ENCODE measurements at places on chromosomes 3 and 15.

DNA sequence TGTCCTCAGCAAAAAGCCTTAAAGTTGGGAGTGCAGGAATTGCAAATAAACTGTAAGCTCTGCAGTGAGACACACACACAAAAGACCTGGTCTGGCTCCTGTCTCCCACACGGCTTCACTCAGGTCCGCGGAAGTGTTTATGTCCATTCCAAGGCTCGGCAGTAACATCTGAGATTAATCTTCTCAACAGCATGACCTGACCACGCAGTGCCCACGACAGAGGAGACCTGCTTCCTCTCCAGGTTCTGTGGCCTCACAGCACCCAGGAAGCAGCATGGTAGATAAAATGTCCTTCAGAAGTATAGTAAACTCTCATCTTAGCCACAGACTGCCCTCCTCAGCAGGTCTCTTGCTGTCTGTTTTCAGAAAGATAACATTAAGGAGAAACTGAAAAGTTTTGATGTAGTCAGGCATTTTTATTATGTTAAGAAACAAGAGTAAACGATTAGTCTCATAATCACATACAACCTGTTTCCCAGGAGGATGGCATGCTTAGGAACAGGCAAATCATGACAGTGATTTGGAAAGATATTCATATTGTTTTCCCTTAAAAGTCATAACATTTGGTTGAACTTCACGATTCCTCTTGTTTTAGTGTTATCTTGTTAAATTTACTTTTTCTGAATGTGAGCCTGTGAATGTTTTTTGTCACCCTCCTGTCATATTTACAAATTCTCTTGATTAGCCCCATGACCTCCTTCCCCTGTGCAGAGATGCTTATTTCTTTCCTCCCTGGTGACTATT is 34.6 kb downstream of the CD200R1L start:
- DNase-seq, result no peak

DNA sequence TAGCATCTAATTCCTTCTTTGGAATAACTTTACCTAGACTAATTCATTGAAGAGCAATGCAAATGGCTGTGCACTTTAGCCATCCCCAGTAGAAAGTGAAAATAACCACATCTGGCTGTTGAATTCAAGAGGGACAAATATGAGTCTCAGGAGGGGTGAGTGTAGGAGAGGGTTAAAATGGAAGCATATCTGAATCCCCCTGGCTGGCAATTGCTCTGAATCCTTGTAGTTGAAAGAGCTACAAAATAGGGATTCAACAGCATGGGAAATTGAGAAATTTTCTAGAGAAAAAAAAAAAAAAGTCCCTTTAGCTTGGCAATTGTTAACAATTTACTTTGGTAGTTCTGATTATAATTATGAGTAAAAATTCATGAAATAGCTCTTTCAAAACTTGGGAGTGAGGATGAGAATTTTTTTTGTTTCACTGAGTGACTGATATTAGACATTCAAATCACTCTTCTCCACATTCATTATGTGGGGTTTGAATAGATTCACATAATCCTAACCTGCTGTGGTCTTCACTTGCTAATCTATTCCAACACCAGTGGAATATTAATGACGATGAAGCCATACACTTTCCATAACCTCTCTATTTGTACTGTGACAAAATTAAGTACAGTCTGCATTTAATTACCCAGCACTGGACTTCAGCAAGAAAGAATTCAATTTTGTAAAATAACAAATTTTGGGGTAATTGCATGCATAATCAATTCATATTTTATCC is 569.0 kb upstream of the MCTP2 start:
- DNase-seq, result no peak

DNA sequence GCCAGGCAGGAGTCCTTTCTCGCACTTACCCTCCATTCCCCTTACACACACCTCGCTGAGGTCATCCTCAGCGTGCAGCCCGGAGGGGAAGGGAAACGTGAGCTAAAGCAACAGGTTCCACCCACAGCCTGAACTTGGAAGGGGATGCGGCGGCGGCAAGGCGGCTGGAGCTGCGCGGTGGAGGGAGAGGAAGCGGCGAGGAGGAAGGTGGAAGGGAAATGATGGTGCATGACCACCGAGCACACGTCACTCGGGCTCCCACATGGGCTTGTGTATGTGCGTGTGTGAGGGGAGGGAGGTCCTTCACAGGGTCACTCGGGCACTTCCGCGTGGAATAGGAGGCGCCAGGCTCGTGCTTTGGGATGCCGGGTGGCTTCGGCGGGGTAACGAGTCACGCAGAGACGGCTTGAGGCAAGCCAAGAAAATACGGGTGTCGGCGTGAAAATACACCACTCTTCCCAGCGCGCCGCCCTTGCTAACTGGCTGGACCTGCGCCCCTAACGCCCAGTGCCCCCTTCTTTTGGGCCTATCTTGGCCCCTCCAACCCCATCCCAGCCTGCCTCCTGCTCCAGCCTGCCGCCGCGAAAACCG is 225.5 kb upstream of the IL12A start:
- DNase-seq, result peak; percentile 80

- no peak for DNase-seq
Measured at GRCh38 chr3:141285570-141285969, 53.9 kb downstream of the PXYLP1 start.

DNA sequence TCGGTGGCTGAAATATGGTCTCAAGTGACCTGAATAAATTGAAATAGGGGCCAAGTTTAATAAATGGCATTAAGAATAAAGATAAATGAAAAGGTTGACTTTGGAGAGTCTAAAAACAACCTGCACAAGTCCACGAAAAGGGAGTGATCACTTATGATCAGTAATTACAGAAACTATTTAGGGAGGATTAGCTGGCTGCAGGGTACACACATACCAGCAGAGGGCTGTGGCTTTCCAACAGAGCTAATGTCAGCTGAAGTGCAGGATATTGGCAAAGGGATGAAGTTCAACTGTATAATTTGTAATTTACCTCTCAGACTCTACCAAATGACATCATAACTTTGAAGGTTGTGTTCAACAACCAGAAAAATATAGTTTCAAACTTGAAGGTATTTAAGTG is 86.8 kb downstream of the SYNPR start:
- no peak for DNase-seq

DNA sequence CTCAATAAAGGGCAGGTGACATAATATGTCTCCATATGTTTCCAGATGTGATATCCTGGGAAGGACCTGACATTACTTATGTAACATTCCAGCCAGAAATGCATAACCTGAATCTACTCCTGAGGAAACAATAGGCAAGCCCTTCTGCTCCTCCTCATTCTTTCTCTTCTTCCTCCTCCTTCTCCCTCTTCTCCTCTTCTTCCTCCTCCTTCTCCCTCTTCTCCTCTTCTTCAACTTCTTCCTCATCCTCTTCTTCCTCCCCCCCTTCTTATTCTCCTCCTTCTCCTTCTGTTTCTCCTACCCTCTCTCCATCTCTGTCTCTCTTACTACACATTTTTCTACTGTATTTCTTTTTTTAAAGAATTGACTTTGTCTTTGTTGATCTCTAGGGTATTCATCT is 43.5 kb upstream of the ITGA11 start:
- no peak for DNase-seq

- no peak for DNase-seq
Measured at GRCh38 chr15:33649217-33649933, 318.9 kb upstream of the CHRM5 start.

GRCh38 chr3:143658116-143658515 is 190.2 kb downstream of the SLC9A9 start:
- no peak for DNase-seq

- DNase-seq, result no peak
Measured at GRCh38 chr3:83023086-83023485, 1261.6 kb upstream of the GBE1 start.

- DNase-seq, result no peak
Measured at GRCh38 chr3:58670506-58671135, 4.0 kb upstream of the FAM3D start.

GRCh38 chr15:91801836-91802534 is 51.5 kb upstream of the SLCO3A1 start:
- no peak for DNase-seq

- peak; percentile 22 for DNase-seq
Measured at GRCh38 chr3:80733522-80734176, 965.9 kb upstream of the ROBO1 start.

All from fibroblast of upper back skin (primary cell).